CMK (cell line): ENCODE measurements at places on chromosomes 2 and 18.

DNA sequence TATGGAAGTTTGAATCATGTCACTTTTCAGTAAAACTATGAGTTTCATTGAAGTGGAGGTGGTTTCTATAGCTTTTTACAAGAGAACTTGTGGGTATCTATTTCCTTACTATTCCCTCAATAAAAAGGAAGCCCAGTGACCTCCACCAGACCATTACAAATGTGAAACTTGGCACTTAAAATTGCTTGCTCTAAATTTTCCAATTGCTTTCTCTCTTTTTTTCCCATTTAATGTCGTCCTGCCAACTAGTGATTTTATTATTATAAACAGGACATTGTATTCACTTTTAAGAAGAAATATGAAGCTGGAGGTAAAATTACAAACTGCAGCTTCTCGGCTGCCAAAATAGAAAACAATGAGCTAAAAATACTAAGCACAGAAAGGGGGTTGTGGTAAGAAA is 208.2 kb upstream of the ALPP start:
- no peak for DNase-seq

- no peak for DNase-seq
These were observed 14.5 kb downstream of the CCDC88A start for GRCh38 chr2:55405116-55405515.

DNA sequence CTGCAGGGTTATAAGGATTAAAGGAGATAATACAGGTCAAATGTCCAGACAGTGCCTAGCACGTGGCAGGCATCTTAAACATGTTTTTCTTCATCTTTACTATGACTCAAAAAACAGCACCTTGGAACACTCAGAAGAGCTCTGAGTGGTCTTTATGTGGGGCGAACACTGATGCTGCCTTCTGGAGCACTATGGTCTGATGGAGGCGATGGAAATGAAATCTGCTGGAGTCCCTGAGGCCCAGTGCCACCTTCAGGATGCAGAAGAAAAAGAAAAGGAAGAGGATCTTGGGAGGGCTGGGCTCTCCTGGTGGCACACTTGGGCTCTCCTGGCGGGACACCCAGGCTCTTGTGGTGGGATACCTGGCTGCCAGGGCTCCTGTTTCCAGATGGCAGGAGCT is 171.8 kb downstream of the EIPR1 start:
- no peak for DNase-seq

DNA sequence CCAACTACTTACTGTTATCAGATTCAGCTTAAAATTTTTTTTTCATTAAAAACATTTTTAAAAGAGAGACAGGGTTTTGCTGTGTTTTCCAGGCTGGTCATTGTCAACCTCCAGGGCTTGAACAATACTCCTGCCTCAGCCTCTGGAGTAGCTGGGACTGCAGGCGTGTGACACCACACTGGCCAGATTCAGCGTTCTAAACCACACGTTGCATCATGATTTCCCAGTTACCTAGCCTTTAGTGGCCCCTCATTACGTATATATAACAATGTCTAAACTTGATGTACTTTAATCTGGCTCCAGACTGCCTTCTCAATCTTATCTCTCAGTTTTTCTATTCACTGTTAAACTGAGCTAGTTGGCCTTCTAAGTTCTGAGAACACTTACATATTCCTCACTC is 89.6 kb downstream of the COMMD1 start:
- DNase-seq: no peak

- DNase-seq: no peak
These were observed 187.8 kb upstream of the ERBB4 start for GRCh38 chr2:212726403-212726802.

GRCh38 chr2:234989183-234989701 is 37.4 kb downstream of the SH3BP4 start:
- no peak for DNase-seq

DNA sequence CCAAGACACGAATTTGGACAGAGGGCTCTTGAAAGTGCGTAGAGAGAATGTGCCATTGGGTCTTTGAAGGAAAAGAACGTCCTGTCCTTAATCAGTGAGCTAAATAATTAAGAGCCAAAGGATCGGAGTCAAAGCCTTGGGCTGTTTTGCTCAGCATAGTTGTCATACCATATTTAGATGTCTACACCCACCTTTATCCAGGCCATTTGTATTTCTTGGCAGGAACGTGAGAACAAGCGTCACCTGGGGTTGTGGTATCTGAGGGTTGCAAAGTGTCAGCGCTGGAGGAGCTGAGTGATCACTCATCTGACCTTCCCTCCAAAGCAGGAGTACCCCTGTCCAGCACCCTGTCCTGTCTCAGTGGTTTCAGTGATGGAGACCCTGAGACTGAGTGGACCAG is 4.5 kb downstream of the LPIN1 start:
- DNase-seq: no peak

DNA sequence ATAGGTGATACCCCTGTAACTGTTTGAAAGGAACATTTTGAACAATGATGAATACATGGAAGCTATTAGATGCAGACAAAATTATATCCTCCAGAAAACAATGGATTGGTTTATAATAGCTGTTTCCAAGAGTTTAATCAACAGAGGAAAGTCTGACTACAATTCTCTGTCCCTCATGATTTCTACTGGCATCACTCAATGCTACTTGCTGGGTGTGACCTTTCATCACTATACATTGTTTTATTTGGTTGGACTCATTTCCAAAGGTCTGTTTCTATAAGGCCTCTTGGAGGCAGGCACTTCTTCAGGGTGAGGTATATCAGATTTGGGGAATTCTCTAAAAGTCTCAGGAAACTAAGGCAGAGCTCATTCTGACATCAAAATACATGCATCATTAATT is 636.1 kb upstream of the SLC8A1 start:
- no peak for DNase-seq

DNA sequence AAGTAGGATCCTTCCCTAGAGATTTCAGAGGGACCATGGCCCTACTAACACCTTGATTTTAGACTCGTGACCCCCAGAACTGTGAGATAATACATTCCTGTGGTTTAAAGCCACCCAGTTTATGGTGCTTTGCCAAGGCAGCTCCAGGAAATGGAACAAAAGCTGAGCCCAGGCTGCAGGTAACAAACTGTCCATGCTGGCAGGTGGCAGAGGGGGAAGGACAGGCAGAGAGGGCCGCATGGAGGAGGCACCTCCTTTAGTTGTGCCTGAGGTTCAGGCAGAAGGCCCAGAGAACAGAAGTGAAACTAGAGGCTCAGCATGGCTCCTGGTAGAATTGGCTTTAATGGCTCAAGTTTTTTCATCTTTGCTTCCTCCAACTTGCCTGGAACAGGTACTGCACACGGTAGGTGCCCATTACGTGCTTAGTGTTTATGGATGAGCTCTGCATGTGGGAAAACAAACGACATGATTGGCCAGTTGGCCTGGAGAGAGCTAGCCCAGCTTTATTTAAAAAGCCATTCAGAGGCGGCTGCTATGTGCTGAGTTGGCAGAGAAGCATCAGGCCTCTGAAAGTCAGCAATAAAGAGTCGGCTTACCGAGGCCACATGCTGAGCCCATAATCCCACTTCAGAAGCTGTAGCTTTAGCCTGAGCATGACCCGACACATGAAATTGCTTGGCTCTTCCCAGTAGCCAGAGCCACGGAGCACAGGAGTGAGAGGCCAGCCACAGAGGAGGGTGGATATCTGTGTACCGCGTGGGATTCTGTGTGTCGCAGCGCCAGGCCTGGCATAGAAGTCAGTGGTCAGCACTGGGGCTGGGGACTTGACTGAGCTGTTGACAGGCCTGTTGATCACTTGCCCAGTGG is 36.5 kb downstream of the HS1BP3 start:
- no peak for DNase-seq

- no peak for DNase-seq
These were observed 207.4 kb downstream of the TCF4 start for GRCh38 chr18:55380589-55380988.

DNA sequence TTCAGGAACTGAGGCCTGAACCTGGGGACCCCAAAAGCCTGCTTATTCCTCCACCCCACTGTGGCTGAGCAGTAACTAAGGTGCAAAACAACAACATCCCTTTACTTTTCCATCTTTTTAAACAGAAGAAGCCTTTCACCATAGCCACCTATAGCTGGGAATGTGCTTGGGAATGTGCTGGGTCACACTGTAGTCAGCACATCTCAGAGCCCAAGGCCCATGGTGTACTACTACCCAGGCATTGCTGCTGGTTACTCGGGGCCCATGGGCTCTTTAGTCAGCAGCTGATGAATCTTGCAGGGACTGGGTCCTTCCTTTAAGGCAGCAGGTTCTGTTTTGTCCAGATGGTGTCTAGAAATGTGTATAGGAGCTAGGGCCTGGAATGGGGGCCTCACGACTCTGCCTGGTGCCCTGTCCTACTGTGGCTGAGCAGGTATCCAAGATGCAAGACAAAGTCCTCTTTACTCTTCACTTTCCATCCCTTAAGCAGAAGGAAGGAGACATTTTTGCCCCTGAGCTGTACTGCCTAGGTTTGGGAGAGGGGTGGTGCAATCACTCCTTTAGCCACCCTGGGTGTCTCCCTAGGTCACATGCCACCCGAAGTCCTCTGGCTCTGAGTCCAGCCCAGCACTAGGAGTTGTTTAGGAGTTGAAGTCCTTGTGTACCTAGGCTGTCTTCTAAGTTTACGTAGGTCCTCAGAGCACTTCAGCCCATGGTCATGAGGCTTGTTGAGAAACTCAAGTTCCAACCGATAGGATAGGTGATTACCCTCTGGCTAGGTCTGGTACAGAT is 70.1 kb downstream of the OXER1 start:
- DNase-seq: no peak

DNA sequence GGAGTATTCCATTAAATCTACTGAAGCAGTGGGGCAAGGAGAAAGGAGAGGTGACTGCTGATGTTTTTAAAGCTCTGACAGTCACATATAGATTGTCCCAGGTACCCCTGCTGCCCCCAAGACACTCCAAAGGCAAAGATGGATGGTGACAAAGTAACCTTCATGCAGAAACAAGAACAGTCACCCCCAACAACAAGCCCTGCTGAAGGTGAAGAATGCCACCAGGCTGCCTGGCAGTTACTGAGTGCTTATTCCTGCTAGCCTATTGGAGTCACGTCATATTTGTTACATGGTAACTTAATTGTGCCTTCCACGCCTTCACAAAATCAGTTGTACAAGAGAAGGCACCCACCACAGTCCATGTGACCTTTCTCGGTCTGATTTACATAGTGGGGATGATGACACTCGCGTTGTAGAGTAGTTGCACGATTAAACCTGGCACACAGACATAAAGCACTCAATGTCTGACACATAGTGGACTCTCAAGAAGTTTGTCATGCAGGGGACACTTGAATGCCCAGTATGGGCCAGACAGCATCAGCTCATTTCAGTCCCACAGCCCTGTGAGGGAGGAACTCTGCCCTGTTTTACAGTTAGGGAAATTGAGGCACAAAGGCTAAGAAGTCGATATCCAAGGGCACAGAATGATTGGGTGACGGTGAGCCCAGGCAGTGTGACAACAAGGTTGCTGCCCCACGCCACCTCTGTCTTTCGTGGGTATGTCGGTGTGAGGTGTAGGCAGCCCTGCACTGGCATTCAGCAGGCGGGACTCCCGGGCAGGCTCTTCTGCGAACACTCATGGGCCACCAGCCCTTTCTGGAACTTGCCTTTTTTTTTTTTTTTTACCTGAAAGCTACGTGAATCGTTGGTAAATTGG is 62.7 kb downstream of the ZCCHC2 start:
- no peak for DNase-seq

- no peak for DNase-seq
These were observed 1.7 kb upstream of the GPR35 start for GRCh38 chr2:240623531-240624010.

DNA sequence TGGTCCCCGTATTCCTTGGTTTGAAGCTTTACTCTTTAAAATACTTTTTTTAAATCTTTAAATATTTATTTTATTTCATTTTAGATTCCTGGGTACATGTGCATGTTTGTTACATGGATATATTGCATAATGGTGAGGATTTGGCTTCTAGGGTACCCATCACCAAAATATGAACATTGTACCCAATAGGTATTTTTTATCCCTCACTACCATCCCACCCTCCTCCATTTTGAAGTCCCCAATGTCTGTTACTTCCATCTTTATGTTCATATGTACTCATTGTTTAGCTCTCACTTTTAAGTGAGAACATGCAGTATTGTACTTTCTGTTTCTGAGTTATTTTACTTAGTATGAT is 59.5 kb upstream of the IL1RL1 start:
- DNase-seq: no peak

GRCh38 chr2:180227461-180227860 is 220.4 kb upstream of the CWC22 start:
- no peak for DNase-seq

DNA sequence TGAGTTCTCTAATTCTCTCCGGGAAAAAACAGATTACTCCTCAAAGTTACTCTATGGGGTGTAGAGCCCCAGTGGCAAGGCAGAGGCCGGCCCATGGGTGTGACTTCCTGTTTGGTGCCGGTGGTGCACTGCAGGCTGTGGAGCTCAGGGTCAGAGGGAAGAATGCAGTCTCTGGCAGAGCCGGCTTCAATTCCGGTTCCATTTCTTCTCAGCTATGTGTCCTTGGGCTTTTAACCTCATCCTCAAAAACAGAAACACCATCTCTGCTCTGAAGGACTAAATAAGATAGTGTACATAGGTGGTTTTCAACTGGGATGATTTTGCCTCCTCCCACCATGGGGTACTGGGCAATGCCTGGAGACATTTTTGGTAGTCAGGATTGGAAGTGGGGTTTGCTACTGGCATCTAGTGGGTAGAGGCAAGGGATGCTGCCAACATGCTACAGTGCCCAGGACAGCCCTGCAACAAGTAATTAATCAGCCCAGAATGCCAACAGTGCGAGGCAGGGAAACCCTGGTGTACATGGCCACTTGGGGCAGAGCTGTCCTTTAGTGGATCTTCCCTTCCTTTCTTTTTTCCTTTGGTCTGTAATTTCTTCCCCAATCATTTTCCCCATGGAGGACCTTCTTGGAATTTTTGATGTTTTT is 81.2 kb downstream of the INSIG2 start:
- no peak for DNase-seq

GRCh38 chr18:71371951-71372605 is 1083.2 kb downstream of the SOCS6 start:
- DNase-seq: no peak

- no peak for DNase-seq
These were observed 83.9 kb upstream of the MAPRE2 start for GRCh38 chr18:34957119-34957863.

GRCh38 chr2:30645081-30645744 is 162.0 kb downstream of the CAPN13 start:
- no peak for DNase-seq

DNA sequence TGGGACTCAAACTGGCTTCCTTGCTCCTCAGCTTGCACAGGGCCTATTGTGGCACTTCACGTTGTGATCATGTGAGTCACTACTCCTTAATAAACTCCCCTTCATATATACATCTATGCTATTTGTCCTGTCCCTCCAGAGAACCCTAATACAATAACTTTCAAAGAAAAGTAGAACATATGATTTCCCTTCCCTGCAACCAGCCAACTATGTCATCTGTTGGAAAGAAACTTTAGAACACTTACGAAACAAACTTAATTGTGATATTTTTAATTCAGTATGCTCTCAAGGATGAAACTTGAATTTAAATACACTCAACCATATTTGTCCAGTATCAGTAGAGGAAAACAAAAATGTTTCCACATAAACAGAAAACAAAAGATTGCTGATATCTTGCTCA is 84.4 kb downstream of the DYM start:
- DNase-seq: no peak
